ENCODE measurements at places on chromosomes 11 and 22. TPM values are rescaled to one million over a fixed set of nuclear protein-coding genes. Genes with fewer than 3 reads are reported as not detected.
A peak's percentile ranks its signal among the peaks of the same experiment; 100 is the strongest.

The SMIM38 gene
- total RNA-seq, result not detected

DNA sequence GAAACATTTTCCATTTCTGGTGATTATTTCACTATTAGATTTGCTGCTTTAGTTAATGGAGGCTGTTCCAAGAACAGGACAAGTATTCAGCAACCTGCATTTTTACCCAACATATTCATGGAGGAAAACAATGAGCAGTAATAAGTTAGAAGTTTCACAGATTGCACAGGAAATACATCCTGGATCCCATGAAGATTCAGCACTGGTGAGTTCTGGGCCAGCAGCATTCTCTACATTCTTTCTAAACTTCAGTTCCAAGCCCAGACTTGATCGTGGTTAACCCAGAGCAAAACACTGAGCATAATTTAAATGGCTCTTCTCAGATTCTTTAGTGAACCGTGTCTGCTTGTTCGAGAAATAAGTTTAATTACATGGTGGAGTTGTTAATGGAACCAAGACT lies 3.8 kb downstream of the FJX1 start:
- peak; percentile 52 for DNase-seq

The PLAAT3 gene
- 28.8 TPM for total RNA-seq

GRCh38 chr11:75879737-75880136 lies 64.7 kb downstream of the UVRAG start:
- DNase-seq, result no peak

DNA sequence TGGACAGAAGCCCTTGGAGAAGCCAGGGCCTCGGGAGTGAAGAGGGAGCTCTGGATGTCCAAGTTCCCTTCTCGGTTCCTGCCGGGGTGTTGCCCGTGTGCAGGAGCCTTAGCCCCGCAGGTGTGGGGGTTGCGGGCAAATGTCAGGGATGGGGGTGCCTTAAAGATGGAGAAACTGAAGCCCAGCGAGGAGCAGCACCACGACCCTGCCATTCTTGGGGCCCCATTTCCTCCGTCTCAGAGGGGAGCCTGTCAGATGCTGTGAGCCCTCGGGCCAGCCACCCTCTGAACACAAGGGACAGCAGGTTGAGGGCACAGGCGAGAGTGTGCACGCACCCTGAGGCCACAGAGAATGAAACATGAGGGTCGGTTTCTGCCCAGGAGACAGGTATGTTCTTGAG lies 6.3 kb downstream of the OSBPL5 start:
- DNase-seq, result no peak

GRCh38 chr22:23574877-23575276 lies 5.2 kb downstream of the IGLL1 start:
- DNase-seq, result no peak

DNA sequence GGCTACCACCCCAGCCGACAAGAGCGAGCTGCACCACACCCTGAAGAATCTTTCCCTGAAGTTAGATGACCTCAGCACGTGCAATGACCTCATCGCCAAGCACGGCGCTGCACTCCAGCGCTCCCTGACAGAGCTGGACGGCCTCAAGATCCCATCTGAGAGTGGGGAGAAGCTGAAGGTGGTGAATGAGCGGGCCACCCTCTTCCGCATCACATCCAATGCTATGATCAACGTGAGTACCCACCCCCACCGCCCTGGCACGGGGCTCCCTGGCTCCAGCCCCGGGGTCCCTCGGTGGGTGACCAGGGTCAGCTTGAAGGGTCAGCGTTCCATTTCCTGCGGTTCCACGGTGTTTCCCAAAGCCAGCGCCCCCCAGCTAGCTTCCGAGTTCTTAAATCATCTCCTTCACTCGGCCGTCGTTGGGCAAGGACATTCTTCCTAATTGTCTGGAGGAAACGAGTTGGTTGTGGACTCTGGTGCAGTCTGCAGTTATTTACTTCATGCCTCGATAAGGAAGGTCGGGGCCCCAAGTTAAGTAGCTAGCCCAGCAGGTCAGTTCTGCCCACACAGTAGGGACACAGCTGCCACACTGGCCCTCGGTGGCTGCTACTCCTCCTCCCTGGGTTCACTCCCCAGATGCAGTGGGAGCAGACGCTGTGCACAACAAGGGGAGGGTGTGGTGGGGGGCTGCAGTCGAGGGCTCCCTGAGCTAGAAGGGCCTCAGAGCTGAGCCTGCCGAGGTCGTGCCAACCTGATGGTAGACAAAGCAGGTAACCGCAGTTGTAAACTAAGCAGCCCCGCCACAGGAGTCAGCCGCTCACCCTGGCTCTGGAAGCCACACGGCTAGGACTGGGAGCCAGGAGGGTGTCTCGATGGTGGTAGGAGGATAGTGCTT lies 97.9 kb downstream of the MORC2 start:
- DNase-seq, result no peak

DNA sequence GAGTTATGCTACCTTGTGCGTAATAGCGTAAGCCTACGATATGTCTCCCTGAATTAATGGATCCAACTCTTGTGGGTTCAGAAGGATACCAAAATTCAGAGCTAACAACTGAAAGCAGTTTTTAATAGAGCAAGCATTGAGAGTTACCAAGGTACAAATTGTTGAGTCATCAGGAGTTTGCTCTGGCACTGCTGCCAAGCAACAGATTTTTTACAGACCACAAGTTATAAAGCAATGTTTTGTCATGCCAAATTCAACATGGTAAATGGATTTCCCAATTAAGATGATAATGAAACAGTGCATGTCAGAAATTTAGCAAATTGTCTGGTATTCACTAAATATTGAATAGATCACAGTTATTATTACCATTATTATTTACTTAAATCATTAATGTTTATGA lies 295.6 kb downstream of the NELL1 start:
- DNase-seq, result peak; percentile 52

The FHIP1B gene
- total RNA-seq, result 9.2 TPM

GRCh38 chr22:20632518-20632917 lies 125.1 kb downstream of the MED15 start:
- no peak for DNase-seq

DNA sequence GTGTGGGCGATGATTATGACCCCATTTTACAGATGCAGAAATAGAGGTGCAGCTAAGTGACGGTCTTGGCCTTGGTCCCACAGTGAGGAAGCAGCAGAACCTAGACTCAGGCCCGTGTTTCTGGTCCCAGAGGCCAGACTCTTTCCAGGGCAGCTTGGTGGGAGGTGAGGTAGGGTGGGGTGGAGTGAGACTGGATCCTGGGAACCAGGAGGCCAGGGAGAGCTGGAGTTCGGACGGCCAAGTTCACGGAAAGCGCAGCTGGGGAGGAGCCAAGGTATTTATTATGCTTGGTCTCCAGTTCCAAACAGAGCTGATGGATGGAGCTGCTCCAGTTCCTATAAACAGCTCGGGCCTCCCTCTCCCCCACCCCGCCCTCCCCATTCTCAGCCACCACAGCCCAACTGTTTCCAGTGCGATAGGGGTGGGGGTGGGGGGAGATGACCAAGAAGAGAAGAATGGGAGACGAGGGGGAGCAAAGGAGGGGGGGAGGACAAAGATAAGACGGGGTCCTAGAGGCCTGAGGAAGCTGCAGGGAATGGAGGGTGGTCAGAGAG lies 16.2 kb downstream of the LRRC32 start:
- DNase-seq, result no peak

- peak; percentile 43 for DNase-seq
These were observed 3.2 kb upstream of the SYT13 start for GRCh38 chr11:45289369-45289768.

DNA sequence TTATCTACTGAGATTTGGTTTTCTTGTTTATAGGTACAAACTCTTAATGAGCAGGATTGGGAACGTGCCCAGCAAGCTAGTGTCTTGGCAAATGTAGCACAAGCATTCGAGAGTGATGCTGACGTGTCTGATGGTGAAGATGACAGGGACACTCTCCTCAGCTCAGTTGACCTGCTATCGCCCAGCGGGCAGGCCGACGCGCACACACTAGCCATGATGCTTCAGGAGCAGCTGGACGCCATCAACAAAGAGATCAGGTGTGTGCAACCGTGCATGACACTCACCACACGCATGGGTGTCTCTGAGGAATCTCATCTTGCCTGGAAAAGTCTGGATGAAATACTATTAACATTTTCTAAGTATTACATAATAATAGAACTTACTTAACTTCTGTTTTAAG lies 54.7 kb upstream of the CTTN start:
- no peak for DNase-seq

The HPX gene
- not detected for total RNA-seq

The CD3D gene
- total RNA-seq, result not detected

The KDM4E gene
- not detected for total RNA-seq

The SNX32 gene
- not detected for total RNA-seq

GRCh38 chr11:121553389-121553788 lies 100.6 kb upstream of the SORL1-AS1 start:
- DNase-seq, result no peak

- no peak for DNase-seq
These were observed 203.7 kb upstream of the MTMR2 start for GRCh38 chr11:96127596-96127959.

GRCh38 chr11:113634940-113635575 lies 71.0 kb downstream of the TMPRSS5 start:
- no peak for DNase-seq

DNA sequence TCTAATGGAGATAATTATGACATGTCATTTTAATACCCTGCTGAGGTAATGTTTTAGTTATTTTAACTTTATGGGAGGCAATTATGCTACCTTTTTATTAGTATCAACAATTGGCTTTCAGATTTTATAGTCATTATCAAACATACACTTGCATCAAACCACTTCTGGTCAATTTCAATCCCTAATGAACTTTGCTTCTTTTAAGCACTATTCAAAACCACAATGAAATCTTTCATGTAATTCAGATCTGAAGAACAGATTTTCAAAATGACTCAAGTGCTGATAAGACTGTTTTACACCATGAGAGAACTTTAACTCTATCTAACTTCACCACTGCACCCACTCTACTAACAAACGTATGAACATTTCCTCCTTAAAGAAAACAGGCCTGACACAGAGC lies 25.9 kb upstream of the CCDC34 start:
- no peak for DNase-seq

The BTBD18 gene
- not detected for total RNA-seq

- peak; percentile 30 for DNase-seq
These were observed 71.4 kb upstream of the MPEG1 start for GRCh38 chr11:59283825-59284772.

DNA sequence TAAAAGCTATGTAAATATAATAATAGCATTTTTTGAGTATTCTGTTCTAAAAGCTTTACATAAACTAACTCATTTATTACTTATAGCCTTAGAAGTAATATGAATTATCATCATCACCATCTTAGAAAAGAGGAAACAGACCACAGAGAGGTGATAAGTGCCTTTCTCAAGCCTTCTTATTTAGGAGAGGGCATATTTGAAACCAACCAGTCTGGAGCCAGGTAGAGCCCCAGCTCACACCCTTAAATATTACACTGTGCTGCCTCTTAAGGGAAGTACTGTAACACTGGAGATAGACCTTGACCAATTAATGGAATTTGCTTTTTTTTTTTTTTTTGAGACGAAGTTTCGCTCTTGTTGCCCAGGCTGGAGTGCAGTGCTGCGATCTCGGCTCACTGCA lies 2.3 kb downstream of the BCO2 start:
- DNase-seq, result no peak

The DDI1 gene
- not detected for total RNA-seq

GRCh38 chr11:59766542-59767224 lies 11.5 kb downstream of the STX3 start:
- DNase-seq, result no peak

DNA sequence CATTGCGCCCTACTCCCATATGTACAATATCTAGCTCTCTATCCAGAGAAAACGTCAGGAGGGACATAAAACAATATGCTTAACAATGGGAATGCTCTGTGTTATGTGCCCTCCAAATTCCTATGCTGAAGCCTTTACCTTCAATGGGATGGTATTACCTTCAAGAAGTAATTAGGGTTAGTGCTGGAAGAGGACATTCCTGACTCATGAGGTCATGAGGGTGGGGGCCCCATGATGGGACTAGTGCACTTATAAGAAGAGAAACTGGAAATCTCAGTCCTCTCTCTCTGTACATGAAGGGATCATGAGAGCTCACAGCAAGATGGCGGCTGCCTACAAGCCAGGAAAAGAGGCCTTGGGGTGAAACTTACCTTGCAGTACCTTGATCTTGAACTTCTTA lies 20.3 kb downstream of the MMP20 start:
- no peak for DNase-seq

The KRTAP5-8 gene
- total RNA-seq, result not detected

- DNase-seq, result no peak
These were observed 18.9 kb downstream of the PDGFD start for GRCh38 chr11:104145062-104145461.

GRCh38 chr11:58652726-58653280 lies 30.3 kb downstream of the CNTF start:
- no peak for DNase-seq

The CBX6 gene
- 9.1 TPM for total RNA-seq

DNA sequence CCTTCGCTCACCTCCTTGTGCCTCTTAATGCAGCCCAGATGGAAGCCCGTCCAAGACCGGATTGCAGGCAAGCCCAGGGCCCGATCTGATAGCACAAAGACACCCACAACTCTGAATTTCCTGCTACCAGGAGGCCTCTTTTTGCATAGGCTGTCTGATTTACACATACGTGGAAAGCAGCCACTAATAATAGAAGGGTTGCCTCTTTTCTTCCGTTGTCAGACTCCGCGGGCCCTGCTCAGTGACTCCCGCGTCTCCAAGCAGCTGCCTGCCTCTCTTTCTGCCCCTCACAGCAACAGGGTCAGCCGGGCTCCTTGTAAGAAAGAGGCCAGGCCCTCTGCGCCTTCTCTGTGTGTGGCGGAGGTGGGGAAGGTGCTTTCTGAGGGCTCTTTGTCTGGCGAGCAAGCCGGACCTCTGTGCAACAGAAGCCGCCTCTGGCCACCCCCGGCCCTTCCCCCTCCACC lies 26.7 kb downstream of the FLI1 start:
- no peak for DNase-seq

The KCNK7 gene
- total RNA-seq, result not detected

The ARHGAP20 gene
- not detected for total RNA-seq

The SEC14L2 gene
- total RNA-seq, result 16.3 TPM

DNA sequence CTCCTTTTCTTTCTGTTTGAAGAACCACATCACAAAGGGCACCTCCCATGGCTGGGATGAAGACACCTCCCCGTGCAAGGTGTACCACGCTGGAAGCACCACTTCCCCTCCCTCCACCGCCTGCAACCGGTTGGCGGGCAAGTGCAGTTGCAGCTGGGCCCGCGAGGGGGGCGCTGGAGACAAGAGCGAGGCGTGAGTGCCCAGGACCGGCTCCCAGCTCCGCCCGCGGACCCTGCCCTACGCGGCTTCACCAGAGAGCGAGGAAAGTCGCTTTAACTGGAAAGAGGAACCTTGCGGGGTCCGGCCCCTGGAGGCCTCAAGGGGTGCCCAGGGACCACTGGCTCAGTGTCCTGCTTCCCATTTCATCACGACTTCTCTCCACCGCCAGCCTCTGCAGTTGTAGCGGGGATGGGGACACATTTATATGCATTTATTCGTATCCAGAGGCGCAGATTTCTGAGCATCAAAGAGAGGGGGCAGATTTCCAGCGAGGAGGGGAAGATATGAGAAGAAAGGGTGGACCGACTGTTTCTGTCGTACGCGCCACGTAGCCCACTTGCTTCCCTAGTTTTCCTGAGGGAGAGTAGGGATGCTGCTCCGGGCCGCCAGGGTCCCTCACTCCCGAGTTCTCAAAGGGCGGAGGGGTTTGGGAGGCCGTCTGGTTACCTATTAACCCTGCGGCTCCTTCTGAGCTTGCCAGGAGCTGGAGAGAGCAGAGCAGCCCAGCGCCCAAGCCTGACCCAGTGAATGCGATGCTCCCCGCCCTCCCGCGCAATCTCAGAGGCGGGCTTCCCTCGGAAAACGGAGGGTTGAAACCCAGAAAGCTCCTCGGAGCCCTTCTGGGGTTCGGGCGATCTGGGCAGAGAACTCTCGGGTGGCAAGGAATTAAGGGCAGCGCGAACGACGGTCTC lies 3.5 kb downstream of the ESAM start:
- DNase-seq, result peak; percentile 60

- DNase-seq, result no peak
These were observed 25.2 kb upstream of the PANX1 start for GRCh38 chr11:94103471-94103870.

All from MG63 (cell line).